Psoas muscle (tissue), 8 donors: ENCODE measurements at places on chromosomes 7 and 10. TPM values are rescaled to one million over a fixed set of nuclear protein-coding genes. Genes with fewer than 3 reads are reported as not detected.

DNA sequence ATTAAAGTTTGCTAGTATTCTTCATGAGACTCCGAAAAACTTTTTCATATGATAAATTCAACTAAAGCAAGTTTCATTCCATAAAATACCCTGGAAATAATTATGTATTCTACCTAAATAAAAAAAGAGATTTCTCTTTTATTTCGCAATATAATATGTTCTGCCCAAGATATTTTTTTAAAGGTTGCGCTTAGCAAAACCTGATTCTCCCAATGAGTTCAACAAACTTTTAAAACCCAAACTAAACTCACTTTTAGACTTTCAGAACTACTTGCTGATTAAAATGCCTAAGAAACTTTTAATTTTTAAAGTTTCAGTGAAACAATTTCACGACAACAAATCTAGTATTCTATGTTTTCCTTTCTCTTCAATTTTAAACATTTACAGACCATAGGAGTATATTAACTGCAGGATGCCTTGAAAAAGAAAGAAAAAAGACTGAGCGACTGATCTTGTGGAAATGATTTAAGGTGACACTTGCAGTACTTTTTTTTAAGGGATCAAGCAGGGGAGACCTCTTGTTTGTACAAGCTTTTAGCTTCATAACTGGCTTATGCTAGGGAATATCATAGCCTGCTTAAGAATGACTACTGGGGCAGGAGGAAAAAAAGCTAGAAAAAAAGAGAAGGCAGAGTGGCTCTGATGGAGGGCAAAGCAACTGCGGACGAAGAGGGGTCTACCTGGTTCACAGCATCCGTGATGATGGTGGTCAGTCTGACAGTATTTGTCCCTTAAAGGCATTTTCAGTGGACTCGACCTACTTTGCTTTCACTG is 1.5 kb downstream of the ZNF800 start:
- H3K27ac ChIP-seq: peak overlapping the region; percentile 99
- DNase-seq: no peak
- peaks cover 51% of the 10 kb centered on the region for H3K36me3 ChIP-seq
- peaks cover 30% of the 10 kb centered on the region for H3K4me1 ChIP-seq
- peak overlapping the region; percentile 93 for H3K4me3 ChIP-seq

The PRKCQ gene
- total RNA-seq: 72.0 TPM

GRCh38 chr7:82506702-82507101 is 63.1 kb upstream of the CACNA2D1 start:
- H3K4me1 ChIP-seq: no peaks in the 10 kb centered on the region
- no peak overlapping the region for H3K27ac ChIP-seq
- no peaks in the 10 kb centered on the region for H3K36me3 ChIP-seq
- DNase-seq: peak; percentile 69
- no peaks in the 10 kb centered on the region for H3K27me3 ChIP-seq
- no peak overlapping the region for H3K4me3 ChIP-seq

The ASZ1 gene
- not detected for total RNA-seq

DNA sequence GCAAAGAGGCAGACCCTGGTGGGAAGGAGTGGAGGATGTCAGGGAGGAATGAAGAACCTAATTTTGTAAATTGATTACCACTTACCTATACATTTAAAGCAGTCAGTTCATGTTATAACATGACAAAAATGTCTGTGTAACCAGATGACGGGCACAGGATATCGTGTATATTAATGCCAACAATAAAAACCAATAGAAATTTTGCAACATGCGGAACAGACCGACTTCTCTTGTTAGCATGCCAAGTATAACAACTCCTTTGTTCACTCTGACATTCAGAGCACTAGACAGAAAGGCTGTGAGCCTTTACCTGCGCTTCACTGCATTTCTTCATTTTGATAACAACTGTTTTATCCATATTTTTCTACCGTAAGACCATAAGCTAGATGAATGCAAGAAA is 29.9 kb downstream of the CDK6 start:
- H3K27ac ChIP-seq: no peak overlapping the region
- DNase-seq: no peak
- no peak overlapping the region for H3K4me3 ChIP-seq
- H3K27me3 ChIP-seq: no peaks in the 10 kb centered on the region

- no peaks in the 10 kb centered on the region for H3K27me3 ChIP-seq
- no peak for DNase-seq
- no peak overlapping the region for H3K27ac ChIP-seq
- H3K36me3 ChIP-seq: no peaks in the 10 kb centered on the region
- H3K4me1 ChIP-seq: peaks cover 26% of the 10 kb centered on the region
Observed at GRCh38 chr10:96846395-96846794, 14.3 kb downstream of the LCOR start.

DNA sequence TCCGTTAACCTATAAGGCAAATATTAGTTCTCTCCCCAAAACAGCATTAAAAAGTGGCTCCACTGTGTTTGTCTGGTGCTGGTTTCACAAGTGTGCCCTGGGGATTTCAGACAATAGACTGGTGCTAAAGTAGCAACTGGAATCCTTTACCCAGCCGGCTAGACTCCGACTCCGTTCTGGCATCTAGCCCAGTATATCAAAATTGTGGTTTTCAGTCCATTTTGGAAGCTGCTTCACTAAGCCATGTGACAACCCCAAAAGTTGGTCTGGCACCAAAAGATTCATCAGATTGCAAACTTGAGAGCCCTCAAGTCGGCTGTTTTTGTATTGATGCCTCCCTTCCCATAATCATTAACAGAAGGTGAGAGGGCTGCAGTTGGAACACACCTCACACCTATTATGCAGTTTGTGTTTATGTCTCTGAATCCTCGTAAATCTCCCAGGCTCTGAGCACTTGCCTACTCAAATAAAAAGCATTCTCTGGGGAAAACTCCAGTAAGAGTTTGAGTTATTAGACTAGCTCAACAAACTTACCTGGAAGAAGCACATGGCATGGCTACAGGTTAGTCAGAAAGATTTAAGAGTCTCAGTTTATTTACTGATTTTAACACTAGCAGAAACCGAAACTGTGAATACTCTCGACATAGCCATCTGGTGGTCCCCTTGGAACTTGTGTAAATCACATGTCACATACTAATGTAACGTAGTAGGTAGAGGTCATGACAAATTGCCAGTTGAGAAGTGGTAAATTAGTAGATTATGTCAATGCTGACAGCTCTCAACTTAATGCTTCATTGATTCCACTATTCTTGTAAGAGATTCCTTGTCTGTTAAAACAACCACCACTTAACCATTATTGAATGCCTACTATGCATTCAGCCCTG is 14.8 kb upstream of the WNT16 start:
- no peaks in the 10 kb centered on the region for H3K4me1 ChIP-seq
- no peaks in the 10 kb centered on the region for H3K36me3 ChIP-seq
- H3K27ac ChIP-seq: no peak overlapping the region
- no peak overlapping the region for H3K4me3 ChIP-seq
- H3K27me3 ChIP-seq: no peaks in the 10 kb centered on the region

DNA sequence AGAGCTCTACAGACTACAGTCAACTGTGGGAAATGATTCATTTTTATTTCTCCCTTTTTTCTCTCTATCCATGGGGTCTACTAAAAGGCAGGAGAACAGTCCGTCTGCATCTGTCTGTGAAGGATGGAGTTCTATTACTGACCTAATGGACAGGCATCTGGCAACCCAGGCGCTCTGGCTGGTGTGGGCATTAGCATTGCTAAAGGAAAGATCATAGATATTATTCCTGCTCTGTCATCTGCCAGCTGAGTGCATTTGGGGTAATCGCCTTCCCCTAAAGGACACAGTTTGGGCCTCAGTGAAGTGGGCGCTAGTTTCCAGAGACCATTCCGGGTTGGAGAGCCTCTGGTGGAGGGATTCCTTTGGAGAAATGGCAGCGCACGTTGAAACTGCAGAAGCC is 201.3 kb upstream of the TCERG1L start:
- no peak overlapping the region for H3K4me3 ChIP-seq
- no peaks in the 10 kb centered on the region for H3K36me3 ChIP-seq
- no peaks in the 10 kb centered on the region for H3K27me3 ChIP-seq
- H3K4me1 ChIP-seq: no peaks in the 10 kb centered on the region
- no peak for DNase-seq
